Activated CD4-positive, alpha-beta T cell treated with anti-CD3 and anti-CD28 coated beads for 48 hours (primary cell): ENCODE measurements at places on chromosomes 6 and 20.

GRCh38 chr20:47269309-47270165 lies 87.0 kb downstream of the ZMYND8 start:
- DNase-seq, result no peak

- no peak for DNase-seq
Observed at GRCh38 chr20:6501061-6501460, 266.4 kb upstream of the BMP2 start.

- DNase-seq, result no peak
Observed at GRCh38 chr6:142861711-142862110, 83.3 kb downstream of the HIVEP2 start.

DNA sequence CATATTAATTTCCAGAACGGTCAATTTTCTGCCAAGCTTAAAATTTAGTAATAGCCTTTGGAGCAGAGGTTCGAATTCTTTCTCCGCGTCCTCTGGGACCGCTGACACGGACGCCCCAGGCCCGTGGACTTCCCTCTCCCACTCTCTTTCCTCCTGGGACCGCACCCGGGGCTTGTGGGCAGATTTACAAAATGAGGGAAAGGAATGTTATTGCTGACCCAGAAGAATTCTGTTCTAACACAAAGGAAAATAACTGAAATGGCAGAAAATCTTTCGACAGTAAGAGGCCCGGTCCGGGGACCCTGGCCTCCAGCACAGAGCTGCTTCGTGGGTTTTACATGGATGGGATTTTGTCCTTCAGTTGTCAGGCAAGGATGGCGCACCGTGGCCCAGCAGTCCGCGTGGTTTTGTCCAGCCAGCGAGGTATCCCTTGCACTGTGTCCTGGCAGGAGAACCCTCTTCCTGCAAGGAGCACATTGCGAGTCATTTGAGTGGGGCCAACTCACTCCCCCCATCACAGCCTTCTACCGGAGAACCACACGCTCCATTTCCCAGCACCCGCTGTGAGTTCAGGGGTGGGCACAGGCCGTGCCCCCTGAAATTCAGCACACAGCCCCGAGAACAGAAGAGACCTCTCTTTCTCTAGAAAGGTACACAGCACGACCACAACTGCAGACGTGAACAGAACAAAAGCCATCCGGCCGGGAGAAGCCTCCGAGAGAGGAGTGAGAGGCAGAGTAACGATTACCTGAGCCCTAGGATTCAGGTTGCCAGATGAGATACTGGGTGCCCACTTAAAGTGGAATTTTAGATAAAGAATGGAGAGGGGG lies 106.0 kb upstream of the AFDN start:
- no peak for DNase-seq

DNA sequence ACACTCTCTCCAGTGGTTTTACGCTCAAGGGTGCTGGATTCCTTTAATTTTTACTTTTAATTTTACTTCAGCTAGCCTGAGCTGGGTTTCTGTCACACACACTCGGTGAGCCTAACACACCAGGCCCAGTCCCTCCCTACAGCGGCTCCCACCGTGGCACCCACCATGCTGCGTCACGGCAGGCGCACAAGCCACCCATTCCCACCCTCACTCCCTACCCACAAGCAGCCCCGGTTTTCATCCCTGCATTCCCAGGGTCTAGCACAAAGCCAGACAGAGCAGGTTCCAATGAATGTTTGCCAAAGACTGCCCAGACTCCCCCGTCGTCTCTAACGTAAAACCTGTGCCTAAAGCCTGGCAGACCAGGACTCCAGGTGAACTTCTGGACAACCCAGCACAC lies 50.3 kb downstream of the MYH7B start:
- no peak for DNase-seq

DNA sequence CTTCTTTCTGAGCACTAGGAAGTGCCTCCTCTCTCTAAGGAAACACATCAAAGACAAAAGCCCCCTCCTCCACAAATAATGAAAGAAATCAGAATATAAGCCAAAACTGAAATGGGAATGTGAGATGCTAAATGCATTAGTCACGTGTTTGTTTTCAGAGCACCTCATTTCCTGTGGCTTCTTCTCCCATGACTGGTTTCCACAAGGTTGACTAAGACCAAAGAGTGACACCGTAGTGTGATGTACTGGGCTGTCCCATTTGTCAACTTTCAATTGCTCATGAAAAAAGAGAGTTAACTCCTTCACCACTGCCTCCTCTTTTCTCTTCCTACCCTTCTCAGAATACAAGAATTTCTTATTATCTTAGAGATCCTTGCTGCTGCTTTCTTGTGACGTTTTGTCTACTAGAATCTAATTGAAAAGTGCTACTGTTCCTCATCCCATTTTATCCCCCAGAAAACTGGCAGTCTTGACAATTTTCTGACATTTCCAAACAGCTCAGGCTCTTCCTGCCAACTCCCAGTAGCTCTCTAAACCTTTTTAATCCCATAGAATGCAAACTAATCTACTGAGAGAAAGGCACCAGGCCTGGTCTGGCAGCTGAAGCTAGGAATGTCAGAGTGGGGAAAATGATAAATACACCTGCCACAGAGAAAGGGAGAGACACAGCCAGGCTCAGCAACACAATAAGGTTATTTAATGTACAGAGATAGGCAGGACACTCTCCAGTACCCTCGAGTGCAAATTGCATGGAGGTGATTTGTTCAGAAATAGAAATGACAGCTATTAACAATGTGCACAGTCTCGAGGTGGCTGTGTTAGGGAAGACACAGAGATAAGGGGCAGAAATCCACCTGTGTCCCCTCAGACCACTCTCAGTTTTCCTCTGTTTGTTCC lies 671.7 kb upstream of the NRSN1 start:
- no peak for DNase-seq

- DNase-seq, result no peak
Observed at GRCh38 chr20:62964700-62965099, 12.2 kb downstream of the SLC17A9 start.
